ENCODE measurements at places on chromosomes 6 and 20.

GRCh38 chr6:34855463-34855862 lies 32.4 kb downstream of the TAF11 start:
- no peak for DNase-seq

- no peak for DNase-seq
Measured at GRCh38 chr6:145090801-145091585, 644.3 kb downstream of the EPM2A start.

- no peak for DNase-seq
Measured at GRCh38 chr20:20632644-20633043, 79.8 kb downstream of the RALGAPA2 start.

DNA sequence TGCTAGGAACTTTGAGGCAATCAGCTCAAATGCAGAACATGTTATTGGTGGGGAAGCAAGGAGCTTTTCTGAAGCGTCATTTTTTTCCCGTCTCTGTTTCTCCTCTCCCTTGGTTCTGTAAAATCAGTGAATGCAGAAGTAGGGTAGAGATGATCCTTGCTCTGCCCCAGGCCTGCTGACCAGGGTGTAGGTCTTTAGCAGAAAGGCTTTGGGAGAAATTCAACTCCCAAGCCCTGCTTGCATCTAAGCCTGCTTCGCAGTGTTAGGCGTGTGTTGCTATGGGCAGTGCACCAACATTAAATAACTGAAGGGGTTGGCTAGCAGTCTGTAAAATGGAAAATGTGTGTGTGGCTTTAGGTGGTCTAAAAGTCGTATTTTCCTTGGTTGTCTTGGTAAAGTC lies 45.9 kb downstream of the SASH1 start:
- DNase-seq: no peak

GRCh38 chr6:160221423-160221822 lies 37.2 kb downstream of the SLC22A2 start:
- DNase-seq: no peak

DNA sequence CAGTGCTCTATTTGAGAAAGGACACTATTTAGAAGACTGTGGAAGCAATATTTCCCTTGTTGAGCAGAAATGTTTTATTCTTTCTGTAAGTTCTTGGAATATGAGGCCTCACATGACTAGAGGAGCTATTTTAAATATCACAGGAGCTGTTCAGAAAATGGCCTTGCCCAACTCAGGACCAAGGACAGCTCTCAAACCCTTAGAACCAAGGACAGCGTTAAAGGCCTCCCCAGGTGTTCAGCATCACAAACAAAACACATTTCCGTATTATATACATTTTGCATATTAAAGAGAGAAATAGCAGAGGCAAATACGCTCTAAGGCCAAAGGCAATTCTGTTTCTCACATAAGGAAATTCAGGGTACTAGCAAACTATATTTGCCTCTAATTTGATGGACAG lies 631.4 kb downstream of the CDH26 start:
- no peak for DNase-seq

- no peak for DNase-seq
Measured at GRCh38 chr6:135191508-135192255, 10.6 kb downstream of the MYB start.

DNA sequence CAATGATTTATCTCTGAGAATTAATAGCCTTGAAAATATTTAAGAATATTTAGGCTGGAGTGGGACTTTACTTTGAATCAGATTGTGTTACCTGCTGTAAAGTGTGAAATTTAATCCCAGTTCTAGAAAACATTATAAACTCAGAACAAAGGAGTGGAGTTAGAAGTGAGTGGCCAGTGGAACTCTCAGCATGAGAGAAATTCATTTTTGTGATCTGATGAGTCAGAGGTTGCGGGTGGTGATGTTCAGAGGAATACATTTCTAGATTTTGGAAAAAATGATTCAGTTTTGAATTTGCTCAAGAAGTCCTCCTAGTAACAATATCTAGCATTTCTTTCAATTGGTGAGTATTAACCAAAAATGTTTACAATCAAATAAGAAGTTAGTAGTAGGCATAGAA lies 167.5 kb downstream of the ZFAND3 start:
- DNase-seq: no peak

GRCh38 chr6:43127877-43128276 lies 43.2 kb upstream of the SRF start:
- no peak for DNase-seq

DNA sequence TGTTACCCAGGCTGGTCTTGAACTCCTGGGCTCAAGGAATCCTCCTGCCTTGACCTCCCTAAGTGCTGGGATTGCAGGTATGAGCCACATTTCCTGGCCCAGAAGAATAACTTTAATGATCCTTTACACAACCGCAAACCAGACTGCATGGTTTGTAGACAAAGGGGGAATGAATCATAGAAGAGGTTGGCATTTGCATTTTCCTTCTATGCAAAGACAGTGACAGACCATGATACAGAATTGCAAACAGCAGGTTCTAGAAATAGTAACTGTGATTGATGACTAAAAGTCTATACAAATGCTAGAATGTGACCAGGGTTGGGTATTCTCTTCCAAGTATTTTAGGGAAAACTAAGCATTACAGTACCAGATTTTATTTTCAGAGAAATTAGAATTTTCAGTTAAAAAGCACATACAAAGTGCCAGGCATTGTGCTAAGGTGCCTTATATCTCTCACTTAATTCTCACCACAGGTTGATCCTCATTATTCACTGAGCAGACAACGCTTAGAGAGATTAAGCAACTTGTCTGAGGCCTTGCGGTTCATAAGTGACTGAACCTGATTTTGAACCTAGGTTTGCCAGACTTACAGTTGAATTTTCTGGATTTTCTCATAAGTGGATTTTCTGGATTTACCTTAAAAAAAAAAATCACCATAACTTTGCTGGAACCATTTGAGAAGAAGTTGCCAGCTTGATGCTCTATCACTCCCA lies 146.6 kb downstream of the ZFAND3 start:
- DNase-seq: no peak

GRCh38 chr20:8094850-8095249 lies 37.2 kb upstream of the PLCB1 start:
- DNase-seq: no peak

- DNase-seq: no peak
Measured at GRCh38 chr20:4007383-4008025, 7.9 kb downstream of the RNF24 start.

DNA sequence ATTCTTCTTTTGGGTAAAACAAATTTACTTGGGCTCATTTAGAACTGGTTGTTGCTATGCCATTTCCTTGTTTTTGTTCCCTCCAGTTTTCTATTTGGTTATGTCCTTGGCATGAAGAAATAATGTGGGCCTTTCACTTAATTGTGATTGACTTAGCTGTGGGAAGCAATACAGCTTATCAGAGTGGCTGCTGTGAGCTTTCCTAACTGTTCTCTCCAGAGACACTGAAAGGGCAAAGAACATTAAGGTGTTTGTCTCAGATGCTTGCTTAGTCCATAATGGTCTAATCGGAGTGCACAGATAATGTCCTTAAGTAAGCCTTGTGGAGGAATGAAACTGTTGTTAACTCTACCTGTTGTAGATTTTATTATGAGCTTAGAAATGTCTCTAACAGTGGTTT lies 56.6 kb downstream of the SH3BGRL2 start:
- DNase-seq: no peak

- no peak for DNase-seq
Measured at GRCh38 chr6:156620331-156620730, 156.8 kb upstream of the ARID1B start.

DNA sequence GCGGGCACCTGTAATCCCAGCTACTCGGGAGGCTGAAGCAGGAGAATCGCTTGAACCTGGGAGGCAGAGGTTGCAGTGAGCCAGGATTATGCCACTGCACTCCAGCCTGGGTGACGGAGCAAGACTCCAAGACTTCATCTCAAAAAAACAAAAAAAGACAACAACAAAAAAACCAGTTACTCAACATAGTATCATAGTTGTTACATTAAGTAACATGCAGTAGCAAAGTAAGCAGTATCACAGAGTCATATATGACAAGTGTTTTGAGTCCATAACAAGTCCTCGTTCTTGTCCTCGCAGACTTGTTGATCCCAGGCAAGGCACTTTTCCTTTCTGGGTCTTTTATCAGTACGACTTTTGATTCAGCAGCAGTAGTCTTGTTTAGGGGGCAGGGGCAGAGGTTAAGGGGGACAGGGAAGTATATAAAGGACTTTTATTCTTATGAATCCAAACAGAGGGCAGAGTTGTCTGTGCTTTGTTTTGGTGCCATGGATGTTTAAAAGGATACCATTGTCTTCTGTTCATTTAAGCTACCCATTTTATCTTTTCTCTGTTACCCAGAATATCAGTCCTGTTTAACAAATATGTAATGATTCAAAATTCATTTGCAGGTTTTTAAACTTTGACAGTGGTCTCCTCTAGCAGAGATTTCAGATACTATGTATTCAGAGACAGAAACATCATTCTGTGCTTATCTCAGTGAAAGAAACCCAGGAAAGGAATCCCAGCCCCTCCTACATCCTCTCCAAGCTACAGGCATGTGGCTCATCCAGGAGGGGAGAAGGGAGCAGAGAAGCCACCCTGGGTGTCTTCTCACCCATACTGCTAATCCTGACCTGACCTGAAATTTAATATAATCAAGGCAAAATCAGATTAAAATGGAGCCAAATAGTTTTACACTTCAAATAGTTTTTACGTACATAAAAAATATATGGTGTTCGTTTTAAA lies 137.9 kb upstream of the EDN1 start:
- no peak for DNase-seq

GRCh38 chr6:132289756-132290155 lies 111.5 kb downstream of the MOXD1 start:
- DNase-seq: no peak
